Stimulated activated CD4-positive, alpha-beta T cell treated with anti-CD3 and anti-CD28 coated beads, Interleukin-2, amount 100 ng/mL, for 4 hours (primary cell): ENCODE measurements at places on chromosomes 3 and 15.

DNA sequence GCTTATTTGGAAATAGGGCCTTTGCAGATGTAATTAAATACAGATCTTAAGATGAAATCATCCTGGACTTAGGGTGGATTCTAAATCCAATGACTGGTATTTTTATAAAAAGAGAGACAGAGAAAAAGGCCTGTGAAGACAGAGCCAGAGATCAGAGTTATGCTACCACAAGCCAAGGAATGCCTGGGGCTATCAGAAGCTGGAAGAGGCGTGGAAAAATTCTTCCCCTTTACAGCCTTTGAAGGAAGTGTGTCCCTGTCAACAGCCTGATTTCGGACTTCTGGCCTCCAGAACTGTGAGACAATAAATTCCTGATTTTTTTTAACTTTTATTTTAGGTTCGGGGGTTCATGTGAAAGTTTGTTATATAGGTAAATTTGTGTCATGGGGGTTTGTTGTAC, 154.1 kb upstream of the CADPS start:
- no peak for DNase-seq

GRCh38 chr15:80462836-80463512, 58.8 kb downstream of the ARNT2 start:
- DNase-seq = no peak

GRCh38 chr3:46946856-46947545, 29.5 kb downstream of the CCDC12 start:
- peak; percentile 36 for DNase-seq

GRCh38 chr3:131596884-131597283, 94.1 kb upstream of the MRPL3 start:
- no peak for DNase-seq

DNA sequence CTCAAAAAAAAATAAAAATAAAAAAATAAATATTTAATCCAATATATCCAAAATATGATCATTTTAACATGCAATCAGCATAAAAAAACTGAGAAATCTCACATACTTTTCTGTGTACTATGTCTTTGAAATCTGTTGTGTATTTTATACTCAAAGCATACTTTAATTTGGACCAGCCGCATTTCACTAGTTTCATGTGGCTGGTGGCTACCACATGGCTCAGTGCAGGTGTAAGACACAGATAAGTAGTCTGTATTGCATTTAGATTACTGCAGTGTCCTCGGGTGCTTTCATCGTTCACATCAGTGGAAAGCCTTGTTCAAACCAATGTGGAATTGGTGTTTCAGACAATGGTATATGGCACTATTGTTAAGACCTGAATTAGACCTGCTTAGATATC, 11.0 kb downstream of the CRTC3 start:
- no peak for DNase-seq

DNA sequence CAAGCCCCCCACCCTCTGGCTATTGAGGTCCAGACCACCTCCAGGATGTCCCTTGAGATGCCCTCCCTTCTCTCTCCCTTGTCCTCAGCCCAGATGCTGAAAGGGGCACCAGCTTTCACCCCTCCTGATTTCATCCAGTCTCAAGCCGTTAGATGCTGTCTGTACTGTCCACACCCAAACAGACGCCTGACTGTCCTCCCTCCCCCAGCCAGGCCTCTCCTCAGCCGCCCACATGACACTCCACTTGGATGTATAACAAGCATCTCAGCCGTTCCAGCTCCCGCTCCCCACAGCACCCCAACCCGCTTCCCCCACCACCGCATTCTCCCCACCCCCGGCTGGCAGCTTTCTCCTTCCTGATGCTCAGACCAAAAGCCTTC, 25.0 kb upstream of the CYP11A1 start:
- no peak for DNase-seq

DNA sequence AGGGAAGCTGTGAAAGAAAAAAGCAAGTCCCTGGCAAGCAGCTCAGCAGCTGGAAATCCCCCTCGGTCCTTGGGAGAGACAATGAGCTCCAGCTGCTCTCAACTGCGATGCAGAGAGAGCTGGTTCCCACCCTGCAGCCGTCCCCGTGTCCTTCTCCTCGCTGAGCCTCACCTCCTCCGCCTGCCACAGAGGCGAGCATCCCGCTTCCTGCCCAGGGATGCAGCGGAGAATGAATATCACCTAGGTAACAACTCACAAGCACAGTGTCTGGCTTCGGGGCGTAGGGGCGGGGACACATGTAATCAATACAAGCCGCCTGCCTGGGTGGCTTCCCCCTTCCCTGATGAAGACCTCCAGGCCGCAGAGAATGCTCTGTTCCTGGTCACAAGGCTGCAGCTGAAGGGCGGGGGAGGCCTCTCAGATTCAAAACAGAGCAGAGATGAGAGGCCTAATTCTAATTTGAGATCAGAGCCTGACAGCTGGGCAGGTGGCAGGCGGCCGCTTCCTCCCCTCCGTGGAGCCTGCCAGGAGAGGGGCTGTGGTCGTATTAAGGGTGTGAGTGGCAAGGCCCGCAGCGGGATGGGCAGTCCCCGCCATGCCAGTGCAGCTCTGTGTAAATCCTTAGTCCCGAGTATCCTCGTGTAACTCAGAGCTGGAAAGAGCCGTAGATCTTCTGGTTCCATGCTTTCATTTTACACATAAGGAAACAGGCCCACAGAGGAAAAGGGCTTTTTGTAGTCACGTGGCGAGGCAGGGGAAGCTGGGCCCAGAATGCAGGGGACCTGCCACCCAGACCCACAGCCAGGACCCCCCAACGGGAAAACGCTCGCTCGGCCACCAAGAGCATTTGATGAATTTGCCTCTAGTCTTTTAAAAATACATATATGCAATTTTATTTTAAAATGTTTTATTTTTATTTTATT, 24.3 kb downstream of the ZDHHC19 start:
- DNase-seq = no peak

DNA sequence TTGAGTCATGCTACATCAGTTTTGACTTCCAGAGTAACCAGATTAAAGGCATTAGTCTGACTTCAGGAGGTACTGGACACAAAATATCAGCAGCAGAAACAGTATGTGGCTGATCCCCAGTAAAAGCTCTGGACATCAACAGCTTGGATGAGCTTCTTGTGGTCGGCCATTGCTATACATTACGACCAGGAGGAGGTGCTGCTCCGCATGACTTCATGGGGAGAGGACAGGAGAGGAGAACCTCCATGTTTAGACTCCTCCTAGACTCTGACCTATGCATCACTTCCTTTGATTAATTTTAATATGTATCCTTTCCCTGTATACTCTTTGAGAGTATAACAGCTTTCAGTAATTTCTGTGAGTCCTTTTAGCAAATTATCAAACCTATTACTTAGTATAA, 285.6 kb upstream of the ARHGEF26 start:
- no peak for DNase-seq

- DNase-seq = no peak
Measured at GRCh38 chr3:13093687-13094086, 20.5 kb upstream of the IQSEC1 start.

DNA sequence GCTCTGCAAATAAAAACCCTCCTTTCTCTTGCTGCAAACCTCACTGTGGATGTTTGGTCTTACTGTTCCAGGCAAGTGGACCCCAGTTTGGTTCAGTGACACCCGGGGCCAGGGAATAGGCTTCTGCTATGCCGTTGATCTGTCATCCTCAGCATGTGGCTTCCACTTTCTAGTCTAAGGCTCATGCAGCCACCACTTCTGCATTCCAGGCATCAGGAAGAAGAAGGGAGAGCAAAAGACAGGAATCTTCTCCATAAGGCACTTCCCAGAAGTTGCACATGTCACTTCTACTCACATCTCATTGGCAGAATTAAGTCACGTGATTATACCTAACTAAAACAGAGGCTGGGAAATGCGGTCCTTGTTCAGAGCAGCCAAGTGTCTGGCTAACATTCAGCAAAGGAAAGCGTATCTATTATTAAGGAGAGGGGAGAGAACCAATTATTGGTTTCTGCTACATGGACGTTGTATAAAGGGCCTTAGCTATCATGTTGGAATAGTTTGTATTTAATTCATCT, 173.6 kb upstream of the PFN2 start:
- no peak for DNase-seq

DNA sequence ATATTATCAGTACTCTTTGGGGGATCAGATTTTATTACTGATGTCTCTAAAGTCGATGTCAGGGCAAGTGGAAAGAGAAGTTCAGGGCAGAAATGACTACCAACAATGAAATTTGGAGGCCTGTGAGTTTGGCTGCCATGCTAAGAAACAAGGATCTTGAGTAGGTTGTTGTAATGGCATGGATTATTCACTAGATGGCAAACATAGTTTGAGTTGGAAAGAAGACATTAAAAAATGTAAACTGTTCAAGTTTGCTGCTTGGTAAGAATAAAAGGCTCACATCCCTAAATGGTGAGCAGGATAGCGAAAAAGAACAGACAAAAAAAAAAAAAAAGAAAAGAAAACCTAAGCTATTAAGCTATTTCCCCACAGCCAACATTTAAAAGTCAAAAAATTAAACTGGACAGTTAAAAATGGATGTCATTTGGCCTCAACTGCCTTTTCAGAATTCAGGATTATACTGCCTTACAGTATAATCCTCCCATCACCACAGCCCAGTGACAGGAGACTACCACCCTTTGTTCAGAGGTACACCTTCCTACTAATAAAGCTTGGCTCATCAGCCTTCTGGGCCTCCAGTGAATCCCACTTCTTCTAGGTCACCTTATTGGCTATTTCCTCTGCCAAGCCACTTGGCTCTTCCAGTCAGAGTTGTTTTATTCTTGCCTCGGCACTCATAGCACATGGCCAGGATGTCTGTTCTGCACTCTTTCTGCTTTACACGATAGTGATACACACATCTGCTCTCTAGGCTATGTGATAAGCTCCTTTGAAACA, 163.7 kb downstream of the PLD1 start:
- no peak for DNase-seq

- no peak for DNase-seq
Measured at GRCh38 chr3:123790254-123791072, 93.7 kb downstream of the MYLK start.

DNA sequence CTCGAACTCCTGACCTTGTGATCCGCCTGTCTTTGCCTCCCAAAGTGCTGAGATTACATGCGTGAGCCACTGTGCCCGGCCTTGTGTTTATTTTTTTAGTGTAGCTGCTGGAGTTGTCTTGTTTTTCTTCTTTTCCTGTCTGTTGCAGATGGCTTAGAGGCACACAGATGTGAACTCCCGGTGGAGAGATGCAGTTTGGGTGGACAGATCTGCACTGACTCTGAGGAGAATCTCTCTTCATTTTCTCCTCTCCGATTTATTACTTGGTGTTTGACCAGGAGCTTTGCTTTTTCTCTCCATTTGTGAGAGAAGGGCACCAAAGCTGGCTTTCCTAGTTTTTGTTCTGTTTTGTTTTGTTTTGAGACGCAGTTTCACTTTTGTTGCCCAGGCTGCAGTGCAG, 62.7 kb downstream of the USP13 start:
- DNase-seq = no peak

GRCh38 chr3:89245612-89246011, 138.2 kb downstream of the EPHA3 start:
- DNase-seq = no peak
